NCI-H69 (cell line): ENCODE measurements at places on chromosomes 2 and 18.

- no peak for DNase-seq
Measured at GRCh38 chr2:207154556-207155510, 10.9 kb downstream of the KLF7 start.

GRCh38 chr18:12598181-12598930 lies 59.6 kb downstream of the SPIRE1 start:
- no peak for DNase-seq

- DNase-seq: peak; percentile 100
Measured at GRCh38 chr18:59383851-59384250, 24.8 kb upstream of the LMAN1 start.

DNA sequence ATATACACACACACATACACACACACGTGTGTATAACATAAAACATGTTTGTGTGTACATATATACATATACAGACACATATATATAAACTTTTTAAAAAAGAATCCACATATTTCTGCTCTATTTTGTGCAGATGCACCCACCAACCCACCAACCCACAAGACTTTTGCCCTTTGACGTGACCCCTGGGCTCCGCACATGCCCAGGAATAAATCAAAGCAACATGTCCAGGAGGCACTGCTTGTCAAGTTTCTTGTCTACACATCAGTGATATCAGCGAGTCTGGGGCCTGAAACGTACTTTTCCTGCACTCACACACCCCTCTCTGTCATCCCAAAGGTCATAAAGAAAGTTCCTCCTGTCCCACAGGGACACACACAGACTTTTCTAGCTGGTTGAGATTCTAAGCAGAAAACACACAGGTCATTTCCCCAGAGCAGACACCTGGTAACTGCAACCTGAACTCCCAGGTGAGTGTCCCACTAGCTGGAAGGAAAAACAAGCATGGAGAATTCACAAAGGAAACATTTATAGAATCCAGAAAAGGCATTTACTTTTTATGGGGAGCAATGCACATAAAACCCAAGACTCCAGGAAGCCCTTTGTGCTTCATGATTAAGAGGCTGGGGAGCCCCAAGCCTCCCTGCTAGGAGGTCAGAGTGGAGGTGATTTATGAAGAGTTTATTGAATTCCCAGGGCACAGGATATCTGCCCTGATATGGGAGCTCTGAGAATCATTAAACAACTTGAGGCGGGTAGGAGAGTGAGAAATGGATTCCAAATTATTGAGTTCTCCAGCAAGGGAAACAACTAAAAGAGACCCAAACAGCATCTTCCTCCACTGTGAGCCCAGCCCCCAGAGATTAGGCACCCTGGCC lies 211.6 kb downstream of the MGAT5 start:
- peak; percentile 21 for DNase-seq

DNA sequence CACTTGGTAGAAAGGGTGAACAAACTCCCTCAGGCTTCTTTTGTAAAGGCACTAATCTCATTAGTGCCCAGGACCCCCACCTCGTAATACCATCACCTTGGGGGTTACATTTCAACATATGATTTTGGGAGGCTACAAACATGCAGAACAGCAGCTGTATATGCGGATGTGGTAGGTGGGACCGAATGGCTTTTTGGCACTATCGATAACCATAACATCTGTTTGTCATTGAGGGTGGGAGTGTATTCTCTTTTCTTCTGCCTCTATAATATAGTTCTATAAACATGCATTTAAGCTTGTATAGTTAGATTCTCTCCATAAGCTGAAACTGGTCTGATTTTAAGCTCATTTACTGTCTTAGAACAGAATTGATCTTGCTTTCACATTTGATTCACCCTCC lies 239.1 kb upstream of the BOD1L2 start:
- no peak for DNase-seq

DNA sequence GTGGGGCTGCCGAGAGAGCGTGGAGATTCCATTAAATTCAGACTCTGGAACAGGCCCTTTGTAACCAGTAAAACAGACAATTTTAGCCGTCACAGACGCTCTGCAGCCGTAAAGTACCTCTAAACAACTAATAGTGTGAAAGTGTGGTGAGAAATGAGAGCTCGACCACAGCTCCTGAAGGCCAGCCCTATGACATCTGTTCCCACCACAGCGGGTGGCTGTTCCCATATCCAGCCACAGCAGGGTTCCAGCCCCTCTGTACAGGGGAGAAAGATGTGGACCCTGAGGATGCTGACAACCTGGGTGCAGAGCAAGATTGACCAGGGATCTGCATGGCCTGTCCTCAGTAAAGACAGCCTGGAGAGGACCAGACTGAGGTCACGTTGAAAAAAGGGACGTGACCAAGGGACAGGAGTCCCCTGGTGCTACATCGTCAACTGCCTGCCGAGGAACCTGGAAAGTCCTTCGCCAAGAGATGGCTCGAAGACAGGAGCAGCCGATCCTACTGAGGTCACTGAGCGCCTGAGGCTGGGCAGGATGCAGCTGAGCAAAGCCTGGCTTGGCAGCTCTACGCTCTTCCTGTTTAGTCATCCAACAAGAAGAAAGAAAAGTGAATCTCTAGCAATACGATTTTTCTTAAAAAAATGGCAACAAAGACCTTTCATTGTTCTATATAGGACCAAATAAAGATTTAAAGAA lies 831.7 kb downstream of the RNF144A start:
- DNase-seq: no peak

DNA sequence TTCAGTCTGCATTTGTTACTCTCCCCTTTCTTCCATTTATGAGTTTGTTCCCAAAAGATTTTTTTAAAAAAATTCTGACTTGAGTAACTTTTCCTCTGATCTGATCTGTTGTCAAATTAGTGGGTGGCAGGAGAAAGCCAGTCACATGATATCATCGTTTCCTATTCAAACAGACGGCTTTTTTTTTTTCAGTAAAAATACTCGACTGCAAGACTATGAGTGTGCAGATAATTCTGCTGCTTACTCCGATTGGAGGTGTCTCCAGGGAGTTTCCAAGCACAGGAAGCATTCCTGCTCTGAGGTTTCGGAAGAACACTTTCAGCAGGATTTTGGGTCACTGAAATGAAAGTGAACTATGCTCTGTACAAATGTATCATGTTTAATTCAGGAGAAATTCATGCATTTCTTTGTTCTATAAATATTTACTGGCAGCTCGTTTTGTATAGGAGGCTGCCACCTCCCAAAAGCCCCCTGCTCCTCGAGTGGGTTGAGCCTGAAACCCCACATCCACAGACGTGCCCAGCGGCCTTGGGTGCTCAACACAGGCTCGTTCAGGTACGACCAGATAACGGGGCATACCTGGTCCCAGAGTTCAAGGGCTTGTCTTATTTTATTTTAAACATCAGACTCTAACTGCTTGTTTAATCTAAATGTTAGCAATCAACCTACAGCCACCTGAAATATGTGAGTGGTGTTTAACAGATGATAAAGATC lies 126.9 kb upstream of the ZNF516 start:
- DNase-seq: peak; percentile 78

DNA sequence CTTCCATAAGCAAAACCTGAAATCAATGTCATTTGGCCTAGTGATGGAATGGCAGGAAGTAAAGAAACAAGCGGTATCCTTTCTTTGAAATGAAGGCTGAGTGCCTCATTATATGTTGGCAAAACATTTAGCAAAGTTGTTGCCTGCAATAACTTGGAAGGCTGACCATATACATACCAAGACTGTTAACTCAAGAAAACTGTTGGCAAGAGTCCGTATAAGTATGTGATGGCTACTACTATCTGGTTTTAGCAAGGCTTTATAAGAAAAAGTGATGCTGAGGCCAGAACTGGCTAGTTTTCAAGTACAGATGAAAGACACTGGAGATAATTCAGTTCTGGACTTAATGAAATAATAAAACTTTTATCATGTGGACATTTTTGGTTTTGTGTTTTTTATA lies 356.2 kb downstream of the ZNF521 start:
- DNase-seq: no peak

DNA sequence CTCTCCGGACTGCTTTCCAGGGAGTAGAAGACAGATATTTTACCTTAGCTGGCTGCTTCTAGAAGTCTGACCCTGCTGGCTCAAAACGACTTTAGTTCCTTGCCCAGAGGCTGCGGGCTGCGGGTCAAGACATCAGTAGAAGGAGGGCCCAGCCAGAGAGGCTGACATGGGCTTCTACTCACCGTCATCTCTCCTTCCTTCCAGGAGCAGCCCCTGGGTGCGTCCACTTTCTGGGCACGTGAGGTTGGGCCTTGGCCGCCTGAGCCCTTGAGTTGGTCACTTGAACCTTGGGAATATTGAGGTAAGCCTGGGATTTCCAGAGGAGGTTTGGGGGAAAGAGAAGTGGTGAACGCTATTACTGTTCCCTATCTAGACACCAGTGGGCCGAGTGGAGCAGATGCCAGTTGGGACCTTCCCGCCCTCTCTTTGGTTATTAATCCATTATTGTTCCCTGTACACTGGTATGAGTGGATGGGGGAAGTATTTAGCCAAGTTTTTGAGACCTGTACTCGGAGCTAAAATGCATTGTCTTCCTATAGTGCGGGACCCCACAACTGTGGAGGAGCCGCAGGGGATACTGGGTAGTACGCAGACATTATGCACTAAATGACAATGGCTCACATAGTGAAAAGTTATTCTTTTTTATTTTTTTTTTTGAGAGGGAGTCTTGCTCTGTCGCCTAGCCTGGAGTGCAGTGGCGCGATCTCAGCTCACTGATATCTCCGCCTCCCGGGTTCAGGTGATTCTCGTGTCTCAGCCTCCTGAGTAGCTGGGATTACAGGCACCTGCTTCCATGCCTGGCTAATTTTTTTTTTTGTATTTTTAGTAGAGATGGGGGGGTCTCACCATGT lies 26.3 kb upstream of the CASP8 start:
- DNase-seq: no peak

DNA sequence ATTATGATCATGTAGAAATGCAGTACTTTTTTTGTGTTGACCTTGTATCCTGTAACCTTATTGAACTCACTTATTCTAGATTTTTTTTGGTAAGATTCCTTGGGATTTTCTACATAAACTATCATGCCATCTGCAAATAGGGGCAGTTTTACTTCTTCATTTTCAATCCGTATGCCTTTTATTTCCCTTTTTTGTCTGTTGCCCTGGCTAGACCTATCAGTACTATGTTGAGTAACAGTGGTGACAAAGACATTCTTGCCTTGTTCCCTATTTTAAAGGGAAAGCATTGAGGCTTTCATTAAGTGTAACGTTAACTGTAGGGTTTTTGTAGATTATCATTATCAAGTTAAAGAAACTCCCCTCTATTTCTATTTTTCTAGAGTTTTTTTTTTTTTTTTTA lies 92.3 kb downstream of the LYPD1 start:
- DNase-seq: no peak

- DNase-seq: peak; percentile 63
Measured at GRCh38 chr2:237665713-237666143, 38.3 kb downstream of the LRRFIP1 start.

- no peak for DNase-seq
Measured at GRCh38 chr2:197908156-197908555, 103.8 kb downstream of the PLCL1 start.

- DNase-seq: no peak
Measured at GRCh38 chr2:180328795-180329422, 321.8 kb upstream of the CWC22 start.

GRCh38 chr2:129895526-129896082 lies 83.9 kb upstream of the RAB6C start:
- no peak for DNase-seq

DNA sequence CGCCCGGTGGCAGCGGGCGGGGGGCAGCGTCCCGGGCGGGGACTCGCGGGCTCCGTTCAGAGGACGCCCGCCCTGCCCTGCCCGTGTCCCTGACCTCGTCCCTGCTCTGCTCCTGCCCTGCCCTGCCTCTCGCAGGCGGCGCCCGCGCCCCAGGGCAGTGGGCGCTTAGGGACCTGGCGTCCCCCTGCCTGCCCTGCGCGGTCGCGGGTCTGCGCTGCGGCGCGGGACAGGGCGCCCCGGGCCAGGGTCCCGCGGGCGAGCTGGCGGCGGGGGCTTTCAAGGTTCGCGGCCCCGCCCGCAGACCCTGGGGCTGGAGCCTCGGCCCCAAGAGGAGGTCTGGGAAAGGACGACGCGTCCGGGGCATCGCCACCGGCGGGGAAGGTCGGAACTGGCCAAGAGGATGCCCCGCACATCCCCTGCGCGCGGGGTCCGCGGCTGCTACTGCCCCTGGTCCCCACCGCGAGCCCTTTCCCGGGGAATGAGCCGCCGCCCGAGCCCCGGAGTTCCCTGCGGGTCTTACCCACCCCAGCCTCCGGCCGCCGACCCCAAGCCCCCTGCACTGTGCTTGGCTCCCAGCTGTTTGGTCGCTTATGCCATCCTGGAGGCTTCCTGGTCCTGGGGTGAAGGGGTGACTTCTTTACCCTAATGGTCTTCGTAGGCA lies 679 bp downstream of the RNF144A start:
- peak; percentile 42 for DNase-seq

DNA sequence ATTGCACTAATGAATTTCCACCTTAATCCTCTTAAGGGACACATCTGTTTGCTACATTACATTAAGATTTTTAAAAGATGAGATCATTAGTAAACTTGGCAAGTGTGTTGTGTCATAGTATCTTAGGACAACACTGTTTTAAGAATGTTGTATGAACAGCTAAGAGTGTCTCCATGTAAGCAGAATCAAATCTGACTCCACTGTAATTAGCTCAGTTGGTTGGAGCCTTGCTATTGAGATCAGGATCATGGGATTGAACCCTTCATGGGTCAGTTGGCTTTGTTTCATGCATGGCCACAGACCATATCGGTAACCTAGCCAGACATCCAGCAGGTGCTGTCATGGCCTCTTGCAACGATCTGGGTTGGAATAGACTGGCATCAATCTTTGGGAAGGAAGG lies 5.2 kb downstream of the FHOD3 start:
- DNase-seq: peak; percentile 97

DNA sequence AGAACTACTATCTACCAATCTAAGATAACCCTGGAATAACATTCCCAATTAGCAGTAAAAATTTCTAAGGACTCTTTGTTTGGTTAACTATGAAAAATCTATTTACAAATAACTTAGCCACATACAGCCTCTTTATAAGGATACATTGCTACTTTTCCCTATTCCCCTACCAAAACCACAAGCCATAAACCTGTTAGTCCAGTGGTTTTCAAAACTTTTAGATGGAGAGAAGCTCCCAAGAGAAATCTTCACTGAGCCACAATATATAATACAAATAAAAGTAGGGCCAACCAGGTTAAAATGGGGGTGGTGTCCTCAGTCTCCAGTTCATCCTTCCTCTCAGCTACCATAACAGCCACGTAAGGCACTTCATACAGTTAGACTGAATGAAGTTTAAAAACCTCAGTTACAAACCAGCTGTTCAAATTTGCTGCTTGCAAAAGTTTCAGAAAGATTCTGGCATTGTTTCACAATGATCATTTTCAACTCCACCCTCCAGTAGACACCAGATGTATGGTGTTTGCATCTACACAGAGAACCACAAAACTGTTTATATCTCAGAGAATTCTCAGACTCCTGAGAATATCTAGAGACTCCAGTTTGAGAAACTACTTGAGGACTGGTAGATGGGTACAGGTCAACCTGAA lies 26.0 kb downstream of the SOS1 start:
- DNase-seq: no peak

DNA sequence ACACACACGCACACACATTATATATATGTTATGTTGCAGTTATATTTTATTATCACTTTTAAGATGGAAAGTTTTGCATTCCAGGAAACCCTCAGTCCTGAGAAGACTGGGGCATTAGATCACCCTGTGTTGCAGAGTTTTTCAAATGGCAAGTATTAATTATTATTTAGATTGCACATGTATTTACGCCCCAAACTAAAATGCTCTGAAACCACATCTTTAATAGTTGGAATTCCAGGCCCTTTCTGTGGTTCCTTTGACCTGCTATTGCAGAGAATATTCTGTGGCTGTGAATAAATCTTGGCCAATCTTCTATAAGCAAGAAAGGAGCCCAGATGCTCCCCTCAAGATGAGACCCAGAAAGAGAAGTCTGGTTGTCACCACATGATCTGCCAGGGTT lies 427.0 kb upstream of the TNP1 start:
- no peak for DNase-seq
